ENCODE measurements at places on chromosomes 11 and 22.

GRCh38 chr11:118176778-118177134 lies 317 bp upstream of the SCN2B start:
- DNase-seq: no peak

DNA sequence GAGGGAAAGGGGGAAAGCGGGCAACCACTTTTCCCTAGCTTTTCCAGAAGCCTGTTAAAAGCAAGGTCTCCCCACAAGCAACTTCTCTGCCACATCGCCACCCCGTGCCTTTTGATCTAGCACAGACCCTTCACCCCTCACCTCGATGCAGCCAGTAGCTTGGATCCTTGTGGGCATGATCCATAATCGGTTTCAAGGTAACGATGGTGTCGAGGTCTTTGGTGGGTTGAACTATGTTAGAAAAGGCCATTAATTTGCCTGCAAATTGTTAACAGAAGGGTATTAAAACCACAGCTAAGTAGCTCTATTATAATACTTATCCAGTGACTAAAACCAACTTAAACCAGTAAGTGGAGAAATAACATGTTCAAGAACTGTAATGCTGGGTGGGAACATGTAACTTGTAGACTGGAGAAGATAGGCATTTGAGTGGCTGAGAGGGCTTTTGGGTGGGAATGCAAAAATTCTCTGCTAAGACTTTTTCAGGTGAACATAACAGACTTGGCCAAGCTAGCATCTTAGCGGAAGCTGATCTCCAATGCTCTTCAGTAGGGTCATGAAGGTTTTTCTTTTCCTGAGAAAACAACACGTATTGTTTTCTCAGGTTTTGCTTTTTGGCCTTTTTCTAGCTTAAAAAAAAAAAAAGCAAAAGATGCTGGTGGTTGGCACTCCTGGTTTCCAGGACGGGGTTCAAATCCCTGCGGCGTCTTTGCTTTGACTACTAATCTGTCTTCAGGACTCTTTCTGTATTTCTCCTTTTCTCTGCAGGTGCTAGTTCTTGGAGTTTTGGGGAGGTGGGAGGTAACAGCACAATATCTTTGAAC lies 6.8 kb downstream of the MALAT1 start:
- no peak for DNase-seq

DNA sequence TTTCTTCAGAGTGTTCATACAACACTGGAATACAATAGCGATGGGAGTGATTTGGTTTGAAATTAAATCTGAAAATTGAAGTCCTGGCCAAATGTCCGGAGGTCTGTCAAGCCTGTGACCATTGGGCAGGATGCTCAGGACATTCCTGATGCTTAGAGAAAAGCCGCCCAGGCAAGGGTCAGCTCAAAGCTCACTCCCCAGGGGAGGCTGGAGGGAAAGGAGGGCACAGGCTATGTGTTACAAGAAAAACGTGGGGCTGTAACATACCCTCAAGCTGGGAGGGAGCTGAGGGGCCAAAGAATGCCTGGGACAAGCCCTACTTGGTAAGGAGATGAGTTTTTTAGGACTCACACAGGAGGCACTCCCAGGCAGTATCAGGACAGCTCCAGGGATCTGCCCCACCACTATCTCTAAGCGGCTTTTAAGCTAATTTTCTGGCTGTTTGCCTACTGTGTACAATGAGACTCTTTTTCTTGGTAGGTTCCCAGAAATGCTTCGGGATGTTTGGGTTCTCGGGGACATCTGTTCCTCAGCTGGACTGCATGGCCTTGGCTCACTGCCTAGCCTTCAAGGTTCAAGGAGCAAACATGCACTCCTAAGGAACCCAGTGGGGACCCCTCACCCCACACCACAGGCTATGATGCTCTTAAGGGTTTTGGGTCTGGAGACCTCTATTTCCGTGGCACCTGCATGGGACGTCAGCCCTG lies 500.1 kb downstream of the BRD1 start:
- no peak for DNase-seq

DNA sequence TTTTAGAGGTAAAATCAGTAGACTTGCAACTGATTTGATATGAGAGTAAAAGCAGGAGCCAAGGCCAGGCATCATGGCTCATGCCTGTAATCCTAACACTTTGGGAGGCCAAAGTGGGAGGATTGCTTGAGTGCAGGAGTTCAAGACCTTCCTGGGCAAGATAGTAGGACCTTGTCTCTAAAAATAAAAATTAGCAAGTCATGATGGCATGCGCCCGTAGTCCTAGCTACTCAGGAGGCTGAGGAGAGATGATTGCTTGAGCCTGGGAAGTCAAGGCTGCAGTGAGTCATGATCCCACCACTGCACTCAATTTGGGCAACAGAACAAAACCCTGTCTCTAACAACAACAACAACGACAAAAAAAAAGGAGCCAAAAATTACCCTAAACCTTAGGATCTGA lies 13.5 kb downstream of the SGSM3 start:
- no peak for DNase-seq

DNA sequence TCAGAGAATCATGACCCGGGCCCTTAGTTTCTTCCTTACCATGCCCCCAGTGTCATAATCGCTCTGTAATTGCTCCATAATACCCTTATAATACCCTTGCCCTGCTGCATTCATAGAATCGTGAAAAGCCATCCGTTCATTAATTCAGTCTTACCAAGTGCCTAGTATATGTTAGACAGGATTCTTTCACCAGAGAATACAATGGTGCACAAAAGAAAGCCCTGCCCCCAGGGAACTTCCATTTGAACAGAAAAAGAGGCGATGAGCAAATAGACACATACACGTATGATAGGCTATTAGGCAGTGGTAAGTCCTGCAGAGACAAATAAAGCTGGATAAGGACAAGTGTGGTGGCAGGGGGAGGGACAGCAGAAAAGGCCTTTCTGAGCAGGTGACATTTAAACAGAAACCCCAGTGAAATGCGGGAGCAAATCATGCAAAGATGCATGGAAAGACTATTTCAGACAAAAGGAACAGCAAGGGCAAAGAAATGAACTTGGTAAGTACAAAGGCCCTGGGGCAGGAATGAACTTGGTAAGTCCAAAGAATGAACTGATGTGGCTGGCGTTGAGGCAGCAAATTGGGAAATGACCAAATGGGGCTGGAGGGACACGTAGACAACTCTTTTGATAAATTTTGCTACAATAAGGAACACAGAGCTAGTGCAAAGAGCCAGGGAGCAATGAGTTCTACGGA lies 74.6 kb upstream of the CREB3L1 start:
- no peak for DNase-seq

GRCh38 chr22:44342347-44342956 lies 29.7 kb upstream of the SHISAL1 start:
- no peak for DNase-seq

All from A549 (cell line).